ENCODE measurements at places on chromosomes 4 and X.

DNA sequence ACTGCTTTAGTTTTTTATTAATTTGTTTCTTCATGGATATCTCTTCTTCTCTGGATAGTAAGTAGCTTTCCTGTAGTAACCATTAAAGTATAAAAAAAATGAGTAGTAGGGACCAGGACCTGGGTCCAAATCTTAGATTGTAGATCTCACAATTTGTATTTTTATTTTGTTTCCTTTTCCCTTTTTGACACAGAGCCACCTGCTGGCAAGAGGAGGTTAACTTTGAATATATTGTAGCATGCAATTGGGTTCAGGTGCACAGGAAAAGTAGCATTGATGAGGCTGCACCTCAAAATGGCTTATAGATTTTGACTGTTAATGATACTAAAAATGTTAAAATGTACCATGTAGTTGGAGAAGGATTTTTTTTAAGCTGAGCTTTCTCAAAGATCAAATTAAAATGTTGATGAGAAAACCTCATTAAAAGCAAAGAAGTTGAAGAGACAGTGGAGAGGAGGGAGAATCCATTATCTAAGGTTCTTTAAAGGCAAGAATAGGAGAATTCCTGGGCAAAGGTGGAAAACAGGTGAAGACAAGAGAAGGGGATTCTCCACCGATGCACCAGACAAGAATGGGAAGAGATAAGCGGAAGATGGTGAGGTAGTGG is 48.3 kb upstream of the HPGDS start:
- no peak for DNase-seq

DNA sequence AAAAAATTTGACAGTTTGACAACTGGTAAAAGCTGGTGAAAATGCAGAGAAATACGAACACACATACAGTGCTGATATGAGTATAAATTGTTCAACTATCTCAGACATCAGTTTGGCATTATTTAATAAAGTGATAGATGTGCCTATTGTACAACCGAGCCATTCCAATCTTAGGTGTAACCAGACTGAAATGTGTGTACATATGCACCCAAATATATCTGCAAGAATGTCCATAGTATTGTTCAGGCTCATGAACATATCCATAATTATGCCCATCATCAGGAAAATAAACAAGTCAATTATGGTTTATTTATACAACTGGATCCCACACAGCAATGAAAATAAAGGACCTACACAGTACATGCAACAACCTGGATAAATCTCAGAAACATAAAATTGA is 188.9 kb upstream of the DDX53 start:
- DNase-seq: no peak

GRCh38 chr4:108742451-108743420 is 20.1 kb downstream of the ETNPPL start:
- no peak for DNase-seq

GRCh38 chrX:20666331-20666730 is 399.6 kb upstream of the RPS6KA3 start:
- DNase-seq: no peak

GRCh38 chr4:88179261-88179660 is 20.8 kb upstream of the ABCG2 start:
- no peak for DNase-seq

DNA sequence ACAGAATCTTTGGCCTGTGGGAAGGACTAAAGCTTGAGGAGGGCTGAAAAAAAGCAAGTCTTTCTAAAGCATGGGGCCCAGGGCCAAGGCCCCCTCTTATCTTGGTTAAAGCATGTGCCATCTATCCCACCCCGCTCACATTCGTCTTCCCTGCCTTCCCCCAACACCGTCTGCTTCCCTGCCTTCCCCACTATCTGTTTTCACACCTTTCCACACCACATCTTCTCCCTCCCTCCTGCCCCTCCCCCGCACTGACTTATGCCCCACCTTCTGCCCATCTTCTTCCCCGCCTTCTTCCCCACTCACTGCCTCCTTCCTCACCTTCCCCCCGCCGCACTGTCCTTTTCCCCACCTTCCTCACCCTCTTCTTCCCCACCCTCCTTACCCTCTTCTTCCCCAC is 890 bp upstream of the NAP1L5 start:
- DNase-seq: no peak

Measured in right forelimb (tissue), 1 donor.